BJ (cell line): ENCODE measurements at places on chromosomes 12 and 14.

DNA sequence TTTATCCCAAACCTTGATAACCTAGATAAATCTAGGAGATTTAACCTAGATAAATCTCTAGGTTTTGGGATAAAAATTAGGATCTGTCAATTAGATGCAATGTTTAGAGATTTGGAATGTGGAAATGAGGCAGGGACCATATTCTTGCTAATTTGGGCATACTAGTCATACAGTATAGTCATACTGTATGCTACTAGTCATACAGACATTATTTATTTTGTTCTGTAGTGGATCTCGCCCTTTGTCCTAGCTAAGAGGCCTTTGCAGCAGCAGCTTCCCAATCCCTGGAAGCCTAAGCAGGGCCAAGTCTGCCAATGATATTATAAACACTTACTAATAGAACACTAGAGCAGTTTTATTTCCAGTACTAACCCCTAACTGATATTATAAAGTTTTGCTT, 136.4 kb downstream of the CEP128 start:
- DNase-seq: no peak

GRCh38 chr12:123633379-123634141, at the start of the genes EIF2B1 and GTF2H3:
EIF2B1 (minus strand) TSS chr12:123633686; CDS start chr12:123633557, 129 bp downstream.
GTF2H3 (plus strand) TSS chr12:123633829; CDS start chr12:123633860, 31 bp downstream.
- DNase-seq: peak; percentile 76

DNA sequence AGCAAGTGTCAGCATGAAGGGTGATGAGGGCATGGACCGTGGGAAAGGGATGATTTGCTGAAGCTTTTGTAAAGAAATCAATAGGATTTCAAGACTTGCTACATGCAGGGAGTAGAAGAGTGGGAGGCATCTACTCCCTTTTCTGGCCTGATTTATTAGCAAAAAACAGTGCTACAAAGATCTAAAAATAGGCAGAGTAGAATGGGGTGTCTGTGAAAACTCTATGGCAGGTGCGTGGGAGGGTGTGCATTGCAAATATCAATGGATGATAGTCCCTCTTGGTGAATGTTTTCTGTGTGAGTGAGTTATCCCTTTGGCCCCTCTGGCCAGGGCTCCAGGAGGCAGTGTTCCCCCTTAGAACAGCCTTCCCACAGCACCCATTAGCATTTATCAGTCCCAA, 139.0 kb downstream of the SMOC1 start:
- DNase-seq: no peak

DNA sequence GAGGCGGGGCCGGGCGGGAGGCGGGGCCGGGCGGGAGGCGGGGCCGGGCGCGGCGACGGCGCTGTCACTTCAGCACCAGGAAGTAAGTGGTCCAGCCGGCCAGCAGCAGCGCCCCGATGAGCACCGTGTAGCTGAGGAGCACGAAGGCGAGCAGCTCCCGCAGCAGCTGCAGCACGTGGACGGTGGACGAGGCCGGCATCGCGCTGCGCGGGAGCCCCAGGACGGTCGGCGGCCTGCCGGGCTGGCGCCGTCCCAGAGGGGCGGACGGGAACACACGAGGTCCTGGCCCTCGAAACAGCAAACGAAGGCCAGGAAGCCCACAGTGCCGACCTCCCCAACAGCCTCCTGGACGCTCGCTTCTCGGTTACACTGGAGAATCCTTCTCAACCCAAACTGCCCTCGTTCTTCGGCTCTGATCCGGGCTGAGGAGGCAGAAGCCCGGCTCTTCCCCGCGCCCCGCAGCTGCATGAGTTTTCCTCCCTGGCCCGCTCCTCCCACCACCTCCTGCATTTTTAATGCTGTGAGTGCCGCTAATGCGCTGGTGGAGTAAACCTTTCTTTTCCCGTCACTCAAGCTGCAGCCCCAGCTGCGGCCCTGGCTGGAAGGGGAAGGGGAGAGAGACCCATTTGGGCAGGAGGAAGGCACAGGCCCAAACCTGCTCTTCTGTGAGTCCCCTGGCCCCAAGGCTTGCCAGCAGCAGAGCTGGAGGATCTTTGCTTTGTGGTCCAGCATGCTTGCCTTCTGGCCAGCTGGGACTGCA, 694 bp upstream of the DIABLO start:
- no peak for DNase-seq

DNA sequence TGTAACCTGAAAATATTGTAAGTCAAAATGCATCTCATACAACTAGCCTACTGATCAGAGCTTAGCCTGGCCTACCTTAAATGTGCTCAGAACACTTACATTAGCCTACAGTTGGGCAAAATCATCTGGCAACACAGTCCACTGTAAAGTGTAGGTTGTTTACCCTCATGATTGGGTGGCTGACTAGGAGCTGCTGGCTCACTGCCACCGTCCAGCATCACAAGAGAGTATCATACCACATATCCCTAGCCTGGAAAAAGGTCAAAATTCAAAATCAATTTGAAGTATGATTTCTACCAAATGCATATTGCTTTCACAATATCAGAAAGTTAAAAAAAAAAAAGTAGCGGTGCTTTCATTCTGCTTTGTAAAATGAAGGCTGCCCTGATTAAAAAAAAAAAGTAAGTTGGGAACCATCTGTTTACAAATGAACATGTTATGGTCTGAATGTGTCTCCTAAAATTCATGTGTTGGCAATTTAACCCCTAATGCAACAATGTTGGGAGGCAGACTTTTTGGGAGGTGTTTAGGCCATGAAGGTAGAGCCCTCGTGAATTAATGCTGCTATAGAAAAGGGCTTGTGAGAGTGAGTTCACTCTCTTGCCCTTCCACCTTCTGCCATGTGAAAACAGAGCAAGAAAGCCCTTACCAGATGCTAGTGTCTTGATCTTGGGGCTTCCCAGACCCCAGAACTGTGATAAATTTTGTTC, 211.8 kb downstream of the PPM1H start:
- DNase-seq: no peak

- no peak for DNase-seq
These were observed 603.4 kb upstream of the FOXG1 start for GRCh38 chr14:28163233-28163632.

DNA sequence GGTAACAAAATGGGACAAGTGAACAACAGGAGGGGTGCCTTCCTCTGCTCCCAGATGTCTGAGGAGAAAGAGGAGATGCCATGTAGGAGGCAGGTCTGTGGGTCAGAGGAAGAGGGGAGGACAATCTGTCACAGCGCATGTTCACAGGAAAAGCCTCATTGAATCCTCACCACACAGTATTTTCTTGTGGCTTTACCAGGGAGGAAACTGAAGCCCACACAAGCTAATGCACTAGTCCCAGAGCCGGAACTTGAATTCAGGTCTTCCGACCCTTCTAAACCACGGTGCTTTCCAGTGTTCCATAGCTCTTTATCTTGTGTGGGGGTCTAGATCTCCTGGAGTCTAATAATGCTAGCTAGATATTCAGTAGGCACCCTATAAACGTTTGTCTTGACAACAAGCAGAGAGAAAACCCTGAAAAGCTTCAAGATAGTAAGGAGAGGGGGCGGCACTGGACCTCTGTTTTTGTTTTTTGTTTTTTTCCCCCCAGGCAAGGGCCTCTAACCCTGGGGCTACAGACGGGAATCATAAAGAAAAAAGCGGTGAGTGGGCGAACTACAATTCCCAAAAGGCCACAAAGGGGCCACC, 371 bp upstream of the SHMT2 start:
- no peak for DNase-seq
